ENCODE measurements at places on chromosomes 6 and 20.
A peak's percentile ranks its signal among the peaks of the same experiment; 100 is the strongest.

- no peak for DNase-seq
Measured at GRCh38 chr6:119484598-119484997, 135.0 kb upstream of the MAN1A1 start.

GRCh38 chr20:496126-496696, 33.9 kb upstream of the TBC1D20 start:
- no peak for DNase-seq

DNA sequence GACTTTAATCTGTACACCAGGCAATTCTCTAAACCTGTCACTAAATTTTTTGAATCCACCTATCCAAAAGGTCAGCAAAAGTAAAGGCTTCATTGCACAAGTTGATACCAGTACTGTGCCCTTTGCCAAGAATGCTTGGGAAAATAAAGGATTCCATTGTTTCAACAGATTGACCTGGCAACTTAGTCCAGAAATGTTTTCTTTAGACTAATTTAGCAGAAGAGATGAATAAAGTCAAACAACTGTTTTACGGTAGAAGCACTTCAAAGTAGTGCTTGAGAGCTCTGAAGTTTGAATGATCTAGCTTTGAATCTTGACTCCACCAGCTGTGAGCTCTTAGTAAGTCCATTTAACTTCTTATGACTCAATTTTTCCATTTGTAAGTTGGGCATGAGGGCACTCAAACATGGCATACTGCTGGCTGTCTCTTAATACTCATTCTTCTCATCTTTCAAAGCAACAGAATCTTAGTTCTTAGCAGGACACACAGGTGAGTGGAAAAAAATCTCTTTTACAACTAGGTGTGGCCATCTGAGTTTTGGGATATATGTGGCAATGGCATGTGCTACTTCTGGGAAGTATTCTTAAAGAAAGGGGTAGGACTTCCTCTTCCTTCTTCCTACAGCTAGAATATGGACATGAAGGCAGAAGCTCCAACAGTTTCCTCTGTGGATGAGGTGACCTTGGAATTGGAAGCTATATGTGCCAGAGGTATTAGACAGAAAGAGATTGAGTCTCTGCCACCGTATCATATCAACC, 55.9 kb upstream of the LOC128125822 start:
- no peak for DNase-seq

GRCh38 chr6:29507319-29507718, 19.6 kb upstream of the MAS1L start:
- DNase-seq: no peak

DNA sequence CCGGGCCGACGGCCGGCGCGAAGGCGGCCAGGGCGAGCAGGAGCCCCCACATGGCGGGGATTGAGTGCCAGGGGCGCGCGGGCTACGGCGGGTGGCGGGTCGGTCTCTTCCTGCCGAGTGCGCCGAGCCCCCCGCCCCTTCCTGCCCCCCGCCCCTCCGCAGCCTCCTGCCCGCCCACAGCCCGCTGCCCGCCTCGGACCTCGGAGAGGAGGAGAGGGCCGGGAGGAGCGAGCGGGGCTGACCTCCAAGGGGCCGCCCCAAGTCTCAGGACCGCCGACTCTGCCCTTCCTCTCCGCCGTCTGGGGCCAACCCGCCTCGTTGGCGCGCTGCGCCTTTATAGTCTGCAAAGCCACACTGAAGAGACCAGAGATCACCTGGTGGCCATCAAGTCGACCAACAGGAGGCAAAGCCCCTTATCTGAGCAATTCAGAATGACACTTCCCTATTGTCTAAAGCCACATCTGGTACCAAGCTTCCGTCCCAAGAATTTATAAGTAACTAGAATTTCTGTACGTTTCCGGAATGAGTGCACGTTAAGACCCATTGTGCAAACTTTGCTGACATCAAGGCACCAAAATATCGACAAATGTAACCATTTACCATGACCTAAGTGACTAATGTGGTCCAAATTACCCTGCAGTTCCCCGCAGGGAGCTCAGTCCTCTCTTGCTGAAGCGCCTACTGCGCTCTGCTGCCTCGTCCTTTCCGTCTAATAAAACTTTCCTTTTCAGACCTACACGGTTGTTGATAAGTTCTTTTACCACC, at the start of gene CPXM1:
TSS of gene CPXM1 (minus strand) at position 107 of the 765 bp plus-strand sequence. CDS start at position 52, 55 bp downstream.
- DNase-seq: peak; percentile 48

GRCh38 chr20:45060294-45060693, 40.6 kb downstream of the KCNS1 start:
- no peak for DNase-seq

- DNase-seq: no peak
Measured at GRCh38 chr20:15578113-15578512, 995.1 kb downstream of the KIF16B start.

GRCh38 chr20:63057171-63058117, 50.7 kb upstream of the BHLHE23 start:
- DNase-seq: no peak

DNA sequence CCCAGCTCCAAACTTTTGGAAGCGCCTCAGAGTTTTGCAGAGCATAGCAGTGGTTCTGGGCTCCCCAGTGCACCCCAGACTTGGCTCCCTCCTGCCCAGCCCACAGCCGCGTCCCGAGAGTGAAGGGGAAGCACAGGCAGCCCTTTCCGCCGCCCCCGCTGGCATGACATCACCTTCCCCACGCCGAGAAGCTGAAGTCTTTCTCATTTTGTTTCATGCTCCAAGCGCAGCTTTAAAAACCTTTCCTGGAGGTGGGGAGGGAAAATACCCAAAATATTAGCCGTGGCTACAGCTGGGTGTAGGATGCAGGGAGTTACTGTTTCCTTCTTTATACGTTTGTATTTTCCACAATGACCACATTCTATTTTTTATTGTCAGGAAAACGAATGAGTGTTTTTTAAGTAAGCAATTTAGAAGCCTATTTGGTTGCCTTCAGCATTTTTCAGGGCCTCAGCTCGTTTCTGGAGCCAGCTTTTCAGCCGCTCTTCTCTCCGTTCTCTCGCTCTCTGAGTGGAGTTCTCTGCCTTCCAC, 72.9 kb downstream of the SNX5 start:
- DNase-seq: peak; percentile 80

GRCh38 chr6:38505826-38506225, 133.9 kb downstream of the BTBD9 start:
- no peak for DNase-seq

- DNase-seq: no peak
Measured at GRCh38 chr6:100593522-100593921, 128.8 kb upstream of the SIM1 start.

GRCh38 chr20:25987073-25987927, 290.6 kb upstream of the ZNF337 start:
- DNase-seq: peak; percentile 67

GRCh38 chr6:157625764-157626163, 197.3 kb upstream of the SNX9 start:
- no peak for DNase-seq

DNA sequence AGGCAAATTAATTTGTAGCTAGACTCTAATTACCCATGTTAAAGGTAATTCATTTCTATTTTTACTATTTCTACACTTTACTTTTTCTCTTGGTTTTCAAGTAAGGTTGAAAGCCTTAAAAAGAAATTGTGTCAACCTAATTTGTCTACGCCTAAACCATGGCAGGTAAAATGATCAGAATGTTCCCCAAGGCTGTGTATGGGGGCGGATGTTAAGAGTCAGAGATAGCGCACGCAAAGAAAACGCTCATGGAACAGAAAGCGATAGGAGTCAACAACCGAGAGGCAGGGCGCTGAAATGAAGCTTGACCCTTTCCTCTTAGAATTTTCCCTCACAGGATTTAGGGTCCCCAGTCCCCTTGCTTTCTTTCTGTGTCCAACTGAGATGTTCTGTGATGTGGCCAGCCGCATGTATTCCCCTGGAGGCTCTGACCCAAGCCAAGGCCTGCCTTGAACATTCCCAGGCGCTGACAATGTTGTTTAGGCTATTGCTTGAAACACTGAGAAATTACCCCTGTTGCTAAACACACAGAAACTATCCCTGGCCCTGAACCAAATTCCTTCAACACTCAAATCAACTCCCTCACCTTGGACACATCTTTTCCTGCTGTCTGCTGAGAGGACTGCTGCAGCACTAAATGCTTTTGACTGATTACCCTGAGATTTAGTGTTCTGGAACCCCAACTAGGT, 10.9 kb downstream of the PSMB1 start:
- no peak for DNase-seq

DNA sequence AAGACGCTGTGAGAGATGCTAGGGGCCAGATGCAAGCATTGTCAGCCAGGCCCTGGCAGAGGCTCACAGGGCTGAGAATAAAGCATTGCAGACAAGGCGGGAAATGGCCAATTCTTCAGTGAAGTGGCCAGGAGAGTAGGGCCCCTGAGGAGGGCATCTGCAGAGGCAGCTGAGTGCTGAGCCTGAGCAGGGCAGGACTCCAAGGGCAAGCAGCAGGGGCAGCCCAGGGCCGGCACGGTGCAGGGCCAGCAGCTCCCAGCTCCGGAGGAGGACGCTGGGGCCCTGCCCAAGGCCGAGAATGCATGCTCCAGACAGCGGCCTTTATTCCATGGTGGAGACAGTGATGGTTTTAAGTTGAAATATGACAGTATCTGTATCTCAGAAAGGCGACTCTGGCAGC, 305.5 kb downstream of the FOXC1 start:
- DNase-seq: no peak
